NCI-H1694 treated with DMSO at 0.1 percent for 48 hours (cell line): ENCODE measurements at places on chromosomes 3 and 15.

GRCh38 chr3:67712259-67712658 lies 57.8 kb upstream of the SUCLG2 start:
- DNase-seq, result no peak

DNA sequence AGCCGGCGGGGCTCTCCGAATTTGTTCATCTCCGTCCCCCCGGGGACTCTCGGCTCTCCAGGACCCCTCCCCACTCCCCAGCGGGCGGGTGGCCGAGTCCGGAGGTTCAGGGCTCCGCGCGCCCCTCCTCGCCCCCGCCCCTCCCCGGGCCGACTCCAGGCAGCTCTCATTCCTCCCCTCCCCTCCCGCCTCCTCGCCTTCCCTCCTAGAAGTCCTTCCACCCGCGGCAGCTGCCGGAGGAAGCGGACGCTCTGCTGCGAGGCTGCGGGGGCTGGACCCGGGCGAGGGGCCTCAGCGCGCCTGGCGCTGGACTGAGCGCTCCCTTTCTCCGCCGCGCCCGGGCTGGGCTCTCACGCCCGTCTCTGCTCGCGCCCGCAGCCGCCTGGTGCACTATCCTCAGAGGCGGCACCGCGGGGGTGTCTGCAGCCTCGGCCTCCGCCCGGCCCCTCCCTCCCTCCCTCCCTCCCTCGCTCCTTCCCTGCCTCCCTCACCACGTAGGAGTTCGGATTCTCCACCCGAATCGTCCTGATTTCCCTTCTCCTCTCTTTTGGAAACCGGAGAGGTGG lies at the start of gene ROBO2:
Gene ROBO2, plus strand, starts transcription at position 494 of the 566 bp plus-strand sequence. CDS start 687 bp downstream, outside the sequence.
- peak; percentile 9 for DNase-seq

GRCh38 chr3:74593152-74593551 lies 21.3 kb downstream of the CNTN3 start:
- no peak for DNase-seq

DNA sequence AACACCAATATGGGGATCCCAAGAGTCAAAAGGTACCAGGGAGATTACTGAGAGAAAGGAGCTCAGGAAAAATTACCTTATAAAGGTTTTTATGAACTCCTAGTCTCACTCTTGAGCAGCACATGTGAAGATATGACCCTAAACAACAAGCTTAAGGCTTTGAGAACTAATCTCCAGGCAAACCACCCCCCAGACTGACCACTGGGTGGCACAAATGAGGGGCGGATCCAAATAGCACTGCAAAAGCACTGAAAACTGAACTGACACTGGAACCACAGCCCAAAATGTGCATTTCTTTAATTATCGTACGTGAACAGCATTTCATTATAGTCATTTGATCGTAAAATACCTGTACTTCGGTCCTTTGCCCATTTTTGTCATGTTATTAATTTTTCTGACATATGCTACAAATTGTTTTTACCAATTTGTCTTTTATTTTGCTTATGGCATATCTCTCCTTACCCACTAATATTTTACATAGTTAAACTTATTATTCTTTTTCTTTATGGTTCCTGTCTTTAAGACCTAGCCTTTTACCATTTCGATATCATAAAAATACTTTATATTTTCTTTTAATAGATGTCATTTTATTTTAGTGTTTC lies 31.5 kb upstream of the TFDP2 start:
- DNase-seq, result no peak

DNA sequence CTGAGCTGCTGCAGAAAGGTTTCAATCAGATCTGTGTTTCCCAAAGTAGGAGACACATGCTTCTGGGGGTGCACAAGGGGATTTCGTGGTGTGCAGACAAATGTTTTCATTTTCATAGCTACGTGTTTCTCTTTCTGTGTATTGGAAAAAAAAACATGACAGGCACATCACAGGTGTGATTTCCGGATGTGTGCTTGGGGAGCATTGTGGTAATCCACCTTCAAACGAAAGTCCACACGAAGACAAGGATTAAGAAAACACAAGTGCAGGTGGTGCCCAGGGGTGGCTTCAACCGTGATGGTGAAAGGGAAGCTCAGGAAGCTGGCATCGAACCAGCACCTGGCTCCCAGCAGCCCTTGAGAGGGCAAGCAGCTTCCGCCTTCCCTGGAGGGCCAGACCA lies 164.6 kb upstream of the LINGO1 start:
- no peak for DNase-seq

DNA sequence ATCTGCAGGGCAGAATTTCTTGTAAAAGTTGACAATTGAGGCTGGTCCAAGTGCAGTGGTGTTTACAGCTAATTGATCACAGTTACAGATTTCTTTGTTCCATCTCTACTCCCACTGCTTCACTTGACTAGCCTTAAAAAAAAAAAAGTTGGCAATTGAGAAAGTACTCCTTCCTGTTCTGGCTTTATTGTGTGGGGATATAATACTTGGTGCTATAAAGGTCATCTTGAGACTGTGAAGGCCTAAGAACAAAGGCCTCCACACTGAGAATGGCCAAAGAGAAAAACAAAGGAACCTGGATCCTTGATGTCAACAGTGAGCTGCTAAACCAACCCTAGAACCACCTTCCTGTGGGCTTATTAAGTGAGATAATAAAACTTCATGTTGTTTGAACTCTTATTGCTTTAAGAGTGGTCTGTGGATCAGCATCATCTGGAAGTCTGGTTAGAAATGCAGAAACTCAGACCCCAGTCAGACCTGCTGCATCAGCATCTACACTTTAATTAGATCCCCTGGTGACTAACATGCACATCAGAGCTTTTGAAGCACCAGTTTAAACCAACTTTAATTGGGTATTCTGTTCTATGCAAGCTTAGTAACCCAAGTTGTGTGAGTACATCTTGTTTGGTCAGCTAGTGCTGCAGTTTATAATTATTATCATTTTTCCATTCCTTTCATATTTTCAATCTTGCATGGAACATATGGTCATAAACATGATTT lies 55.2 kb downstream of the TMOD3 start:
- no peak for DNase-seq

DNA sequence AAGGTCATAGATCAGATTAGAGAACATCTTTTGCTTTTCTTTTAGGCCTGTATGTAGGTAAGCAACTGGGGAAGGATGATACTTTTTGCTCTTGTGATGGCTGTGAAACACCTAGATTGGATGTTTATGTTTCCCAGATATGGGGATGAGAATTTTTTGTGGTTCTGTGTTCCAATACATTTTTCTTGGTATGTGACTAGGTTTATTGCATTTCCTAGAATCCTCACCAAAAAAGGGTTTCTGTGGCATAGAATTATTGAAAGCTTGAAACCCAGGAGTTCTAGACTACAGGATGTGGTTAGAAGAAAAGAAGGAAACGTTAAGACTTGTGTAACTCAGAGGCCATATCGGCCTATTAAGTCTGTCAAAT lies 25.8 kb downstream of the OXNAD1 start:
- no peak for DNase-seq
